ENCODE measurements at places on chromosomes 12 and 14.

DNA sequence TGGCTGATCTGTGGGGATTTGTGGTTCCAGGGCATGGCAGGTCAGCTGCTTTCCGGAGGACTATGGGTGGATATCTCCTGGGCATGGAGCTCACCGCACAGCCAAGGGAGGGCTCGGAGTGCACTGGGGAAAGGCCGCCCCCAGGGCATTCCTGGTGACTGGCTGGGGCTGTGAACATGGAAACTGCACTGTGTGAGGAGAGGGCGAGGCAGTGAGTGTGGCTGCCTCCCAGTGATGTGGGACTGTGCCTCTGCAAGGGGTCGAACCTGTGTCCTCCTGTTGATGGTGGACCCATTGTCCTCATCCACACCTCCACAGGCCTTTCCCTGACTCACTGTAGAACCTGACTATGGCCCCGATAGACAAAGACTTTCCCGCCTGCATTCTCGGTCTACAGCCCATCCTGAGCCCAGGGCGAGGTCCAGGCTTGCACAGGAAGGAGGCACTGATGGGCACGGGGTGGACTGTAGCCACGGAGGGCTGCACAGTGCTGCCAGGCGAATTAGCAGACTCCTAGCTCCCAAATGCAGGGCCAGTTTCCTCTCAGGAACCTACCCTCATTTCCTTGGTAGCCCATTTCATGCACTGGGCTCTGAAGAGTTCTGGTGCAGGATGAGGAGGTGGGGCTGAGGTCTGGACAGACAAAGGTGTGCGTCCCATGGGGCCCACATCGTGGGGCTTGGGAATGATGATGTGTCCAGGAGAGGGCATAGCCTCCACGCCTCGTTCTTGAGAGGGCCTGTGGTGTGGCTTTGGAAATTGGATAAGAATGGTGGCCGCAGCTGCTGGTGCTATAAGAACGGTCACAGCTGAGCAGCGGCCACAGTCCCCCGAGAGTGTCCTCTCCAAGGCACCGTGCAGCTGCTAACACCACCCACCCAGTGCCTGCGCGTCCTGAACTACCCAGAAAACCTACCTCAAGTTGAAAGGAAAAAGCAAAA is 415.1 kb downstream of the TMEM121 start:
- DNase-seq = no peak

GRCh38 chr12:122018937-122019336 is 2.7 kb upstream of the BCL7A start:
- no peak for DNase-seq

DNA sequence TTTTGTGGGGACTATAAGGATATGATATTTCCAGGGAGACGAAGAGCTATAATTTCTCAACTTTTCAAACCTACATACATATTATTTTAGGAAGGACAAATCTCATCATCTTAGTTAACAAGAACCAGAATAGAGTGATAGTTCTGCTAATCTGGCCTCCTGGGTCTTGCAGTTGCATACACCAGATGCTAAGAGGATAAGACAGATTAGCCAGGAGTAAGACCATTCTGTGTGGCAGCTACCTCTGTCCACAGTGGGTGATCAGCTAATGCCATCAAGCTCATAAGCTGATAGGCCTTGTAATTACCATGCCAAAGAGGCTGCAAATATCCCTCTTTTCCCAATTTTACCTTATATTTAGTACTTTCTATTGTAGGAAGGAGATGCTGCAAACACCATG is 776.8 kb downstream of the NRXN3 start:
- no peak for DNase-seq

- no peak for DNase-seq
Observed at GRCh38 chr12:18966954-18967353, 162.6 kb upstream of the PLEKHA5 start.

DNA sequence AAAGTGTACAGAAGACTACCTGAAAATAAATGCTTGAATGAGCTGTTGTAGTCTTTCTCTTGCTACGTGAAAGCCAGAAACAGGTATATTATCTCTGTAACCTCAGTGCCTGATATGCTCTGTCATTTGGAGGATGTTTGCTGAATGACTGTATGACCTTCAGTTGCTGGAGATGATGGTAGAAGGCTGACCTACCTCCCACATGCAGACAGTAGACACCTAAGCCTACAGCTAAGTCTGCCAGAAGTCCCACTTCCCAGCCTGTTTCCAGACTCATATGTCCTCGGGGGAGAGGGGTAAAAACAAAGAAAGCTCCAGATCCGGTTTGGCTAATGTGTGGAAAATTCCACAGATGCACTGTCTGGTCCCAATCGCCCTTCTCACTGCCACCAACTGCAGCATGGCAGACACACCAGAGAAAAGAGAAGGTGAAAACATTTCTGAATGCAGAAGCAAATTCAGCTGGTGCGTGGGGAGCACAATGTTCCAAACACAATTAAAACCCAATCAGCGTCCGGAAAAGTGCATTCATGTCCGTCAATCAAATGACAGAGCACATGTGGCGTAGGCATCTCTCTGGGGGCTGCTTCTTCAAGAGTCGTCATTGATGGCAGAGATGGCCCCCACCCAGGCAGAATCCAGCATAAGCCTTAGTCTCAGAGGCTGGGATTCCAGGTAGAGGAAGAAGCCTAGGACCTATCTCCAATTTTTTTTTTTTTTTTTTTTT is 76.3 kb upstream of the TBX3 start:
- DNase-seq = no peak

- DNase-seq = no peak
Observed at GRCh38 chr14:102201776-102202175, 62.1 kb downstream of the WDR20 start.

DNA sequence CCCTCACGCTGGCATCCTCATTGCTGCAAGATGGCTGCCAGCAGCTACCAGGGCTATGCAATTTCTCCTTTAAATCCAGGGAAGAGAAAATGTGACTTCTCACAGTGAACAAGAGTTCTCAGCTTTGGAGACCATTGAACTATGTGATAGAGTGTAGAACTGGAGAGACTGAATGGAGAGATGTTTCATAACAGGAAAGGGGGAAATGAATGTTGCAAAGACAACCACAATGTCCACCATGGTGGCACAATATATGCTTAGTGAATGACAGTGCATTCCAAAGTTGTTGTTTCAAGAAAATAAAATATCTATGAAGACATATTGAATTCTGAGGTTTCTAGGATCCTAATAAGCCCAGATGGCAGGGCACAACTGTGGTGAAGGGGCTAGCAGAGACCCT is 13.2 kb upstream of the COCH start:
- no peak for DNase-seq

DNA sequence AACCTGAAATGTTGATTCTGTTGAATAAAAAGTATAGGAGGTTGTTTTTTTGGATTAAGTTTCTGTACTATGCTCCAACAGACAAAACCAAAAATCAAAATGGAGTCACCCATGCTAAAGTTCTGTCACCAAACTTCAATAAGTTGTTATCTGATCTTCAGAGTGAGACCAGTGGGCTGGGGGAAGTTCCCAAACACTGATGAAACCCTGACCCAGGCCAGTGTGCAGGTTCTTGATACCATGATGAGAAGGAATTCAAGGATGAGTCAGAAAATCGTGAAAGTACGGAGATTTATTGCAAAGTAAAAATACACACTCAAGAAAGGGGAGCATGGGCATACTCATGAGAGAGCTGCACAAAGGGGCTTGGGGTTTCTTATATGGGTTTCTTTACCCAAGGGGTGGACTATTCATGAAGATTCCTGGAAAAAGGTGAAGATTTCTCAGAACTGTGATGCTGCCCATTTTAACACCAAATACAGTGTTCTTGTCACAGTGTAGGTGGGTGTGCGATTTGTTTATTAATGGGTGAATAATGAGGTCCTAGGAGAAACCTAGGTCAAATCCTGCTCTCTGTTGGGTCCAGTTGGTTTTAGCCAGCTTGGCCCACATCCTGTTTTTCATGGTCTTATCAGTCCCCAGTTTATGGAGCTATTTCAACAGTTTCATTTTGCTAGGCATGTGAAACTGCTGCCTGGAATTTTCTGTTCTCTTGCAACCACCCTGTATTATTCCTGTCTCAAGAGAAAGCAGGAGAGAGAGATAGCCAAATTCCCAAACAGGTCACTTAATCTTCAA is 27.5 kb upstream of the DENND5B start:
- no peak for DNase-seq

GRCh38 chr14:38290601-38291188 is 34.8 kb upstream of the CLEC14A start:
- DNase-seq = no peak

DNA sequence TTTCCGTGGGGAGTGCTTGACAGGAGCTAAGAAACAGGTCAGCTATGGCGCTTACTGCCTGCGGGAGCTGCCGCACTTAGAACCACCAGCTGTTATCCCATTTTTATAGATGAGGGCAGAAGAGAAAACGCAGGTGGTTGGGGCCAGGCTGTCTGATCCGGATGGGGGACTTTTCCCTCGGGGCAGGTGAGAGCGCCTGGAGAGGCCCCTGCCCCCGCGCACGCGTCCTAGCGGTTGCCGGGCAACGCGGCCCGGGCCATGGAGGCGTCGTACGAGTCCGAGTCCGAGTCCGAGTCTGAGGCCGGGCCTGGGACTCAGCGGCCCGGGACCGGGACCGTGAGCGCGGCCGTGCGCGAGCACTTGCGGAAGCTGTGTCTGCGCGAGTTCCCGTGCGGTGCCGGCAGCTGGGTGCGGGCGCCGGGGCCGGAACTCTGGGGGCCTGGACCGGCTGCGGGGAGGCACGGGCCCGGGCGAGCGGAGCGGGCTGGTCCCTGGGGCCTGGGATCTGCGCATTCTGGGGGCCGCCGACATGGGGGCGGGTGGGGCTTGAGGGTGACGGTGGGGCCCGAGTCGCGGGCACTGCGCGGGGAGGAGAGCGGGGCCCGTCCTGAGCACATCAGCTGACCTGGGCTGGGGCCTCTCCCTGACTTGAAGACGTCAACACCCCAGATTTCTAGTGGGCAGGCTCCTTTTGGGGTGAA is at the start of gene LRRC43:
Gene LRRC43 (plus strand): TSS at position 237 of the 701 bp plus-strand sequence. CDS start 22 bp downstream, at position 259.
- no peak for DNase-seq

DNA sequence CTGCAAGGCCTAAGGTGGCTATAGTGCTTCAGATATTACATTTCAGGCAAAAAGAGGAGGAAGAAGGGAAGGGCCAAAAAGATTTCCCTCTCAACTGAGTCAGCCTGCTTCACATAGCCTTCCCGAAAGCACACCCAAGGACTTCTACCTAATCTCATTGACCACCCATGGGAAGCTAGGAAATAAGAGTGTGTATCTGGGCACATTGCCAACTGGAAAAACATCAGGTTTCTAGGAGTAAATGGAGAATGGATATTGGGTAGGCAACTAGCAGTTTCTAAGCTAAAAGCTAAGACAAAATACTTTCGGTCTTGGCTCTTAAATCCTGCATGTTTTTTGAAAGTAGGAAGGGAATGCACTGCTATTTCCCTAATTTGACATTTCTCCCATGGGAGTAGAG is 221.7 kb upstream of the GRIP1 start:
- no peak for DNase-seq

GRCh38 chr14:93299866-93300265 is 33.0 kb downstream of the BTBD7 start:
- no peak for DNase-seq

DNA sequence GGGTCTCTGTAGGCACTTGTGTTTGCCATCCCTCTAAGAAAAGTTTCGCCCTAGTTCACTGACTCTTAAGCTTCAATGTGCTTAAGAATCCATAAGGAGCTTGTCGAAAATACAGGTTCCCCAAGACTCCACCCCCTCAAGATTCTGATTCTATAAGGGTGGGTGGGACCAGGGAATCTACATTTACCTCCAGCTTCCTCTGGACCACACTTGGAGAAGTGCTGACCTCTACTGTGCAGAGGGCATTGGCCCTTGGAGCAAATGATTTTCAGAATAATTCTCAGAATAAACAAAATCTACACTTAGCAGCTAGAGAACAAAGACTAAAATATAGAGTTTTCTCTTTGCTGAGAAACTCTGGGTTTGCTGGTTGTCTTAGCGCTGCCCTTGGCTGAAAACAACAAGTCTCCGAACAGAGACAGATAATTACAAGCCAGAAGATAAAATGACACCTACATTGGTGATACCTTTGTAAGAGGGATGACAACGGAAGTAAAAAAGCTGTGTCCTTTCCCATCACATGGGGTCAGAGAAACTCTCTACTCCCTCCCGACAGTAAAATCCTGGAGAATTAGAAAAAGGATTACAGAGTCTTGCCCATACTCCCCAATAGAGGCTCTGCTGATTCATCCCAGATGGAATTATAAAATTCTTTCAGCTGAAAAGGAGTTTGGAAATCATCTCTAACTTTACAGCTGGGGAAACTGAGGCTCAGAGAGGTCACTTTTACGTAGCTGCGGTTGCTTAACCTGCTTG is 4.8 kb downstream of the TGFB3 start:
- DNase-seq = no peak

DNA sequence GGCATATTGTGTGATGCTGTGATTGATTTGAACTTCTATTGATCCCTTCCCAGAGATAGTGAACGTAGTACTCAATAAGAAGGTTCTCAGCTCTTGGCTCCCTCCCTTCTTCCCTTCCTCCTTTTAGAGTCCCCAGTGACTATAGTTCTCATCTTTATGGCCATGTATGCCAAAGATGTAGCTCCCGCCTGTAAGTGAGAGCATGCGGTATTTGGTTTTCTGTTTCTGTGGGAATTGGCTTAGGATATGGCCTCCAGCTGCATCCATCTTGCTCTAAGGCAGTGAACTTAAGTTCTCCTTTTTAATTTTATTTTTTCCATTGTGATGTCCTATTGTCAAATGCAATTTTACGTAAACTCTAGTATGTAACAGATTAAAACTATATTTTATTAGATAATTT is 109.5 kb downstream of the AEBP2 start:
- no peak for DNase-seq

GRCh38 chr12:102833687-102834441 is 83.2 kb downstream of the PAH start:
- DNase-seq = peak; percentile 10

DNA sequence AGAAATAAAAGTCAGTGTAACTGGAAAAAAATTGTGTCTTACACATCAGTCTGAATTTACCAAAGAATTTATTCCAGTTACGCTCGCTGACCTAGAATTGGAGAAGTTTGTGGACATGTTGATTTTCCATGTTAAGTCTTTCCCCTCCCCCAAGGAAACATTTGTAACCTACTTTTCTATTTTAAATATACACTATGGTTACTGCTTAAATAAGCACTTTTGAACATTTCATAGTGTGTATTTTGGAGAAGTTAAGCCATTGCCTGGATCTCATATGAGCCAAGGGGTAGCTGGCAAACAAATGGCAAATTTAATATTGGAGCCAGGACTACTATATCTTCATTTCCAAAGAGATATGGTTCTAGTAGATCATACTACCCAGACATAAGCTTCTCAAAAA is 42.9 kb upstream of the NT5DC3 start:
- no peak for DNase-seq

GRCh38 chr12:30268041-30268440 is 427.6 kb downstream of the IPO8 start:
- DNase-seq = no peak

GRCh38 chr14:100015251-100015655 is 50.0 kb upstream of the EVL start:
- no peak for DNase-seq

DNA sequence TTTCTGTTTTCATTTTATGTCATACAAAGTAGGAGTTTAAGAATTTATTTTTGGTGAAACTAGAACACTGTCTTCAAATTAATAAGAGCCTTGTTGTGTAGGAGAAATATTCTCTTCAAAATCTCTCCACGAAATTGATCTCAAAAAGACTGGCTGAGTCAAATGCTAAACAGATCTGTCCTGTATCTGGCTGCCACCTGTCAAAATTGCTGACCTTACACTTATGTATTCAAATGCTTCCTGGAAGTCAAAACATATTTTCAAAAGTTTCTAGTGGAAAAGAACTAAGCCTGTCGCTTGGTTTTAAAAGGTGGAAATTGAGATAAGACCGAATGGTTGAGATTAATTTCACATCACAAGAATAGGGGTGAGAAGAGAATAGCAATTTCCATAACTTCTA is 121.4 kb downstream of the RGS6 start:
- DNase-seq = no peak

Data from HEK293T (cell line).